ENCODE measurements at places on chromosomes 7 and 10.

- no peak for DNase-seq
These were observed 3.1 kb downstream of the RASGEF1A start for GRCh38 chr10:43263551-43264343.

- DNase-seq, result no peak
These were observed 98.6 kb downstream of the LSMEM1 start for GRCh38 chr7:112579388-112579787.

- DNase-seq, result no peak
These were observed 709.0 kb upstream of the IGFBP3 start for GRCh38 chr7:46630031-46630430.

- no peak for DNase-seq
These were observed 50.6 kb upstream of the DUSP5 start for GRCh38 chr10:110446954-110447608.

DNA sequence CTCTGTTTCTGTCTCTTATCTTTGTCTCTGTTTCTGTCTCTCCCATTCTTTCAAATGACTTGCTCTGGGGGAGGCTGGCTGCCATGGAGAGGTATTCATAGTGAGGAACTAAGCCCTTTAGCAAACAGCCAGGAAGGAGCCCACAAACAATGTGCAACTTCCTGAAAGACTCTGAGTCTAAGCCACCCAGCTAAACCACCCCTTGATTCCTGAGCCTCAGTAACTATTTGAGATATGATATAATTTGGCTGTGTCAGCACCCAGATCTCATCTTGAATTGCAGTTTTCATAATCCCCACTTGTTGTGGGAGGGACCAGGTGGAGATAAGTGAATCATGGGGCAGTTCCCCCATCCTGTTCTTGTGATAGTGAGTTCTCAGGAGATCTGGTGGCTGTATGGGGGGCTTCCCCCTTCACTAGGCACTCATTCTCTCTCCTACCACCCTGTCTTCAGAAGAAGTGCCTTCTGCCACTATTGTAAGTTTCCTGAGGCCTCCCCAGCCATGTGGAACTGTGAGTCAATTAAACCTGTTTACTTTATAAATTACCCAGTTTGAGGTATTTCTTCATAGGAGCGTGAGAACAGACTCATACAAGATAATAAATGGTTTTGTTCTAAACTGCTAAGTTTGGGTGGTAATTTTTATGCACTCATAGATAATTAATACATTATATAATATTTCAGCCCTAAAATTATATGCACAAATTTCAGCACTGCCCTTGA lies 121.2 kb upstream of the FOXP2 start:
- no peak for DNase-seq

DNA sequence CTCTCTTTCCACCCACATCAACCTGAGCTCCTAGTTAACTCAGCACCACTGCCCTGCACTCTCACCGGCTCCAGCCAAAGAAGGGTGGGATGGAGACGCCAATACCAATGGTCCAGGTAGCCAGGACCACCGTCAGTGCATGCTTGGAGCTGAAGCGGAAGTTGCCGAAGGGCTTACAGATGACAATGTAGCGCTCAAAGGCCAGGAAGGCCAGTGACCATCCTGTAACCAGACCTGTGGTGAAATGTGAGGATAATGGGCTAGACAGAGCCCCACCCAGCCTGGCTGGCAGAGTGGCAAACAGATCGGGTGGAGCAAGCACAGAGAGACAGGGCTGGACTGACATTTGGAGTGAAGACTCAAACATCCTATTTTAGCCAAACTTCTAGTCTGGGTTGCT lies 673 bp downstream of the OPN1SW start:
- no peak for DNase-seq

- DNase-seq, result no peak
These were observed 174.9 kb downstream of the DGKI start for GRCh38 chr7:137671920-137672319.

GRCh38 chr7:52779004-52779403 lies 256.4 kb upstream of the POM121L12 start:
- DNase-seq, result no peak

DNA sequence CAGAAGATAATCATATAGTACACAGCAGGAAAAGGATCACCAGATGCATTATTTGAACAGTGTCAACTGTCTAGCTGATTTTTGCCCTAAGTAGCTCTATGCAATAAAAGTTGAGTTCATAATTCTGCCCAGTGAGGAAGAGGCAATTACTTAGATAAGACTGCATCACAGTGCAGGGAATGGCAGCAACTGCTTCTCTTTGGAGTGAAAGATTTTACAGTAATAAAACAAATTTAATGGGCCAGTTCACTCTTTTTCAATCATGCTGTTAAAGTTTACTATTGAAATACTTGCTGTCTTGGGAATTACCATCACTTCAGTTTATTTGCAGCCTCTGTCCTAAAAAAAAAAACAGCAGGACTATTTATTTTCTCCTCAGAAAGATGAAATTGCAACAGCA lies 907.9 kb downstream of the ANKRD7 start:
- DNase-seq, result no peak

DNA sequence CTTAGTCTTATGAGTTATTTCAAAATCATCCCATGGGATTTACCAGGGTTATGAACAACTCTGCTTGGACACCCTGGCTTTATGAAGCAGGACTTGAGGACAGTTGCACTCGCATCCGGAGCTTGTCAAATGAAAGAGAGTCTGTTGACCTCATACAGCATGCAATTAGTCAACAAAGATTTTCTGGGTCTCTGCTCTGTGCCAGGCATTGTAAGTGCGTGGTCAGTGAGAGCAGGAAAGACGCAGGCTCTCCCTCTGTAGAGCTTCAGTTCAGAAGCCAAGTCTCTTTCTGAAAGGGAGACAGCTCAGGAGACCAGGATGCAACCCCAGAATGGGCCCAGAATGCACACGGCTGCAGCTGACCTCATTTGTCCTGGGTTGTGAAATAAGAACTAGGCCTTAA lies 45.5 kb upstream of the DMBT1 start:
- DNase-seq, result no peak

DNA sequence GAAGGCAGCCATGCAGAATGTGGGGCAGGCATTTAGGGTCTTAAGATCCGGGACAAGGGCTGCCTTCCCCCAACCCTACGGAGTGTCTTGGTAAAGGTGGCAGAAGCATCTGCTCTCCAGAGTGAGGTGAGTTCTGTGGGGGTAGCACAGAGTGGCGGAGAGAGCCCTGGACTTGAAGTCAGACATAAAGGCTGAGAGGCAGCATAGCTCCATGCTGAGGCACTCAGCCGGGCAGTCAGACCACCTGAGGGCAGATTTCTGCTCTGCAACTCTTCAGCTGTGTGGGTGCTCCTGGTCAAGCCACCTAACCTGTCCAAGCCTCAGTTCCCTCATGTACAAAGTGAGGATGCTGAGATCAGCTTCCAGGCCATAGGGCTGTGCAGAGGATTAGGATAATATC lies 81.0 kb downstream of the CRTAC1 start:
- DNase-seq, result no peak

DNA sequence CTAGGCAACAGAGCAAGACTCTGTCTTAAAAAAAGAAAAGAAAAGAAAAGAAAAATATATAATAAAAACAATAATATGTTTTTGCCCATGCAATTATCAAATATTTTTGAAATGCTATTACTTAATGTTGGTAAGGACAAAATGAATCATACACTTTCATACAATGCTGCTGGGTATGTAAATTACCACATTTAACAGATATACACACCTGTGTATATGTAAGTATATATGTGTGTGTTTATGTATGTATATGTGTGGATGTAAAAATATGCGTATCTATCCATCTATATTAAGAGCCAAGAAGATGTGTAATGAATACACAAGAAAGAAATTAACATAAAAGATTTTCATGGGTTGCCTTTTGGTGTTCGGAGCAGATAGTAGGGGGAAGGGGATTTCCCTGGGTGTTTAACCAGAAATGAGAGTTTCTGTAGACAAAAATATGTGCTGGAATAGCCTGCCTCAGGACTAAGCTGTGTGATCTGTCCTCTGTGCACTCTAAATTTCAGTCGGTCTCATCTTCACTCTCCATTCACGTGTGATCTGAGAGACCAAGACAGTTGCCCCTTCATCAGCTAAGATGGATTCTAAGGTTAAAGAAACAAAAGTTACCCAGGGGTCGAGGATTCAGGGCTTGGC lies 61.2 kb downstream of the PRKCQ start:
- no peak for DNase-seq

GRCh38 chr10:112963835-112964234 lies 13.8 kb downstream of the TCF7L2 start:
- DNase-seq, result no peak

- no peak for DNase-seq
These were observed 35.6 kb downstream of the PRPS1L1 start for GRCh38 chr7:17991866-17992648.

GRCh38 chr10:112389271-112389822 lies 15.4 kb downstream of the ACSL5 start:
- DNase-seq, result no peak

DNA sequence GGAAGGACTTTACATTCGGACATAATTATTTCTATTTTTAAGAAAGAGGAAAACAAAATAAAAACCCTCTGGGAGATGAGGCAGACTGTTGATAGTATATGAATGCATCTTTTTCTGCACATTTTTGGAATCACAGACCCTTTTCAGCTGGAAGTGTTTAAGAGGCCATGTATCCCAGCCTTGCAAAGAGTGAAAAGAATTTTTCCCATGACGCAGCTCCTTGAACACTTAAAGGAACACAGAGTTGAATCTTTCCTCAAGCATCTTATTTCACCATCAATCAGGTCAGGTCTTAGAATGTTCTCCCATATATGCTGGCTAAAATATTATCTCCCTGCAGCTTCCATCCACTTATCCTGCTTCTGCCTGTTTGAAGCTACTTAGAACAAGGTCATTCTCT lies 45.9 kb upstream of the PAPSS2 start:
- no peak for DNase-seq

DNA sequence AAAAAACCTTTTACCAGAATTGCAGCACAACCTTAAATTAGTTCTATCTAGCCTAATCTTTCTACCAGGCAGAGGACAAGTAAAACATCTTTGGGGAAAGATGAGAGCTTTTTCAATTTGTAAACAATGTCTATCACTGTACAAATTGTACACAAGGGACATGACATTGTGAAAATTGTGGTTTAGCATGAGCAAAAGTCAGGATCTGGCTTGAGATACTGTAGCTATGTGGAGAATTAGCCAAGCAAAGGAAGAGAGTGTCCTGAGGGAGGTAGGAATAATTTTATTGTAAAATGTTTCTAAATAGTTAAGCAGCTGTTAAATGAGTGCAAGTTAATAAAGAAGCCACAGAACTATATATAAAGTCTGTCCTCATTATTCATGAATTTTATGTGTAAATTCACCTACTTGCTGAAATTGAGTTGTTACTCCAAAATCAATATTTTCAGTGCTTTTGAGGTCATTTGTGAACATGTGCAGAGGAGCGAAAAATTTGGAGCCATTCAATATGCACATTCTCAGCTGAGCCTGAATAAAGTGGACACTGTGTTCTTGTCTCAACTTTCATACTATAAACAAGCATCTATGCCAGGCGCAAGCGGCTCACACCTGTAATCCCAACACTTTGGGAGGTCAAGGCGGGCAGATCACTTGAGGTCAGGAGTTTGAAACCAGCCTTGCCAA lies 42.8 kb upstream of the POM121L12 start:
- no peak for DNase-seq

GRCh38 chr10:13453896-13454295 lies 74.9 kb downstream of the BEND7 start:
- no peak for DNase-seq

- DNase-seq, result no peak
These were observed 103.8 kb downstream of the INPP5A start for GRCh38 chr10:132641401-132641800.

DNA sequence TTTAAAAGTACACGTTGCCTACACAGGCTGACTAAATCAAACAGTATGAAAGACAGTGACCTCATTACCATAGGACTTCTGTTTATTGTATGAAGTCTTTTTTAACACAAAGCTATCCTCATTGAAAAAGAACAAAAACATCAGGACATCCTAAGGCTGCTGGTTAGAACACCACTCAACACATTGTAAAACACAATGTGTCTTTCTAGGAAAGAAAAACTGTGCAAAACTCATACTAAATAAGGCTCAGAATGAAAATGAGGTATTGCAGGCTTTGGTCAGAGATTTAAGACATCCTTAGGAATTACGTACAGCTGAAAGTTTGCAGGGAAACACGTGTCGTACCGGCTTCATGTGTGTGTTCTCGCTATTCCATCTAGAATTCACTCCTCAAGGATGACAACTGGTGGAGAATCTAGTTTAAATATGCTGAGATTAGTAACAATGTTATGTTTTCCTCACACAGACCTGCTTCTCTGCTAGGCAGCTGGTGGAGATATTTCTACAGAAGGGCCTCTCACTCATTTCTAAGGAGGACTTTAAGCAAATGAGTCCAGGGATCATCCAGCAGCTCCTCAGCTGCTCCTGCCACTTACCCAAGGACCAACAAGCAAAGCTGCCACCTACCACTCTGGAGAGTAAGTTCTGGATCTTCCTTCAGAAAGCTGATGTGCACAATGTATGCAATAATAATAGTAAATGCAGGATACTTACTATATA lies 29.3 kb downstream of the SLC39A12 start:
- DNase-seq, result no peak

DNA sequence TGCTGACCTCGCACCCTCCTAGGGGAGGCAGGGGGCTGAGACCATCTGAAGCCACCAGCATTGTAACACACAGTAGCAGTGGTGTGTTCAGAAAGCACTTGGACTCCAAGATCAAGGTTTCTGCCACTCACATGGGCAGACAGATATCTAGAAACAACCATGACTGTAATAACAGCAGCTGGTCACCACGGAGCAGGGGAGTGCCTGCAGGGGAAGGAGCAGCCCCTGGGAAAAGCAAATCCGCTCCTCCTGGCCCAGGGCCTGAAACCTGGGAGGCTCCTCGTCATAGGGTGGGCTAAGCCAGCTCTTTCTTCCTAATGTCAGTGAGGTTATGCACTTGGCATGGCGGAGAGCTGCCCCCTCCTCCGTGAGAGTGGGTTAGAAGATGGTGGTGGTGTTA lies 118.4 kb upstream of the INSYN2A start:
- DNase-seq, result no peak

DNA sequence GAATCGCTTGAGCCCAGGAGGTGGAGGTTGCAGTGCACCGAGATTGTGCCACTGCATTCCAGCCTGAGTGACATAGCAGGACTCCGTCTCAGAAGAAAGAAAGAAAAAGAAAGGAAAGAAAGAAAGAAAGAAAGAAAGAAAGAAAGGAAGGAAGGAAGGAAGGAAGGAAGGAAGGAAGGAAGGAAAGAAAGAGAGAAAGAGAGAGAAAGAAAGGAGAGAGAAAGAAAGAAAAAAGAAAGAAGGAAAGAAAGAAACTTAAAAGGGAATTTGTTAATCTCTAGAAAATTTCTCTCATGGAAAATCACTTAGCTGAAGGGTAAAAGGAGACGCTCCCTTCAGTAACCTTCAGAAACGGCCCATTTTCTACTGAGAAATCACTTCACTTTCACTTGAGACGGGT lies 279.5 kb upstream of the KLF6 start:
- DNase-seq, result no peak

- no peak for DNase-seq
These were observed 295.9 kb upstream of the PHF14 start for GRCh38 chr7:10677668-10678232.

DNA sequence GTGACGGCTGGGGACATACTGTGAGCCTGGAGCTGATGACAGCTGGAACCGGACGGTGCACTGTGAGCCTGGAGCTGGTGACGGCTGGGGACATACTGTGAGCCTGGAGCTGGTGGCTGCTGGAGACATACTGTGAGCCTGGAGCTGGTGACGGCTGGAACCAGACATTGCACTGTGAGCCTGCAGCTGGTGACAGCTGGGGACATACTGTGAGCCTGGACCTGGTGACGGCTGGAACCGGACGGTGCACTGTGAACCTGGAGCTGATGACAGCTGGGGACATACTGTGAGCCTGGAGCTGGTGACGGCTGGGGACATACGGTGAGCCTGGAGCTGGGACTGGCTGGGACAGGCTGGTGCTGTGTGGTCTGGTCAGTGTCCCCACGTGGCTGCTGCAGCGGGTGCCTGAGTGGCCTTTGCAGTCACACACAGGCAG lies 47.9 kb downstream of the PTPRN2 start:
- no peak for DNase-seq

All from neuronal stem cell (in vitro differentiated cells).